Nucleus accumbens (tissue), 56 donors: ENCODE measurements at places on chromosomes 5 and 9.

DNA sequence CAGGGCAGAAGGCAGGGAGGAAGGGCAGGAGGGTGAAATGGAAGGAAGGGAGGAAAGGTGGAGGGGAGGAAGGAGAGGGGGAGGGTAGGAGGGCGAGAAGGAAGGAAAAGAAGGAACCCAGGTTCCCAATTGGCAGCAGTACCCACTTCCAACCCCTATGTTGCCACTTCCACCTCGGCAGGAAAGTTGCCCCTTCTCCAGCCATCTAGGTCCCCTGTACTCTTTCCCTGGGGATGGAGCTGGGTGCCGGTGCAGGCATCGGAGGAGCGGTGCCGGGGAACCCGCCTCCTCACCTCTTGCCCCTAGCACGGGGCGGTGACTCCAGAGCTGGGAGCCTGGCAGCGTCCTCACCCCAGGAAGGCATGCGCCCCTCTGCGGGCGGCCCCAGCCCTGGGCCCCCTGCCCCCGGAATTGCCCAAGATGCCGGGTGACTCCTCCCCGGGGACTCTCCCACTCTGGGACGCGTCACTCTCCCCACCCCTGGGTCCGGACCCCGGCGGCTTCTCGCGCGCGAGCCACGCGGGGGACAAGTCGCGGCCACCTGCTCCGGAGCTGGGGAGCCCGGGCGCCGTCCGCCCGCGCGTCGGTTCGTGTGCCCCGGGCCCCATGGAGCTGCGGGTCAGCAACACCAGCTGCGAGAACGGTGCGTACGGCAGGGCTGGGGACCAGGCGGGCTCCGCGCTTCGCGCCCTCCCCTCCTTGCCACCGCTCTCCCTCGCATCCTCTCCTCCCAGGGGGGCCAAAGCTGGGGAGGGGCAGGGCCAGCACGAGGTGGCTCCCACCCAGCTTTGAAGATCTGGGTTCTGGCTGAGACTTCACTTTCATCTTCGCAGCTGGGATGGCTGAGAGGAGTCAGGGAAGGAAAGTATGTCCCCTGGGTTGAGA, at the start of gene NIPAL4:
TSS of gene NIPAL4 (plus strand) at position 499 of the 885 bp plus-strand sequence. CDS start at position 607, 108 bp downstream.
- DNase-seq = no peak

- DNase-seq = no peak
Observed at GRCh38 chr9:13035822-13036221, 243.7 kb downstream of the MPDZ start.

DNA sequence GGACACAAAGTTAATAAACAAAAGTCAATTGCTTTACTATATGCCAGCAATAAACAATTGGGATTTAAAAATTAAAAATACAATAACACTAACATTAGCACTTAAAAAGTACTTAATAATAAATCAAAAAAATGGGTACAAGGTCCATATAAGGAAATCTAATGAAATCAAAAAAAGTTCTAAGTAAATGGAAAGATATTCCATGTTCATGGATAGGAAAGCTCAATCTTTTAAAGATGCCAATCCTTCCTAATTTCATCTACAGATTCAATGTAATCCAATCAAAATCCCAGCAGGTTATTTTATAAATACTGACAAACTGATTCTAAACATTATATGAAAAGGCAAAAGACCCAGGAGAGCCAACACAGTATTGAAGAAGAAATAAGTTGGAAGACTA, 41.9 kb downstream of the BTNL9 start:
- no peak for DNase-seq

DNA sequence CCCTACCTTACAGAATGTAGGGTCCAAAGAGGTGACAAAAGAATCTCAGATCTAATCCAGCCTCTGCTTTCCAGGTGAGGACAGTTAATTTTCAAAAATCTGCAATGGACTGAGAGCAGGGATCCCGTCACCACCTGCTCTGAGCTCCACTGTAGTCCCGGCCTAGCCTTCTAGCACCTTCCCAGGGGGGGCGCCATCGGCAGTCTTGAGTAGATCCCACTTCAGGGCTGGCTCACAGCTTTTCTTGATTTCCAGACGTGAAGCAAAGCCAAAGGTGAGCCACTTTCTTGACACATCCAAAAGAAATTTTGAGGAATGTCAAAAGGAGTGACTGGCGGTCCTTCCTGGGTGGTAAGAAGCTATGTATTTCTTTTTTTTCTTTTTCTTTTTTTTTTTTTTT, 114.1 kb downstream of the SYK start:
- no peak for DNase-seq

DNA sequence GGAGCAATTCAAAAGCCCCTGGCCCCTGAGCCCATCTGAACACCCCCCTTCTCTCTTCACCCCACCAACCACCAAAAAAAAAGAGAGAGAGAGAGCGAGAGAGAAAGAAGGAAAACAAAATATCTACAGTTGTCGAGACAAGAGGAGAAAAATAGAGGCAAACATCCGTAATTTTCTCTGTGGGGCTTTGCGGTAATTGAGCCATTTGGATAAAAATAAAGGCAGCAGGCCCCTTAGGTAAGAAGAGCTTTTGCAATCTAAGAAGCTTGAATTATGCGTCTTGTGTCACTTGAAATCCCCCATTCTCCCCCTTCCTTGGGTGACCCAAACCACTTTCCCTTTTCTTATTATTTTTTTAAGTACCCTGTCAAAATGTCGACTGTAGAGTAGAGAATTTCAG, 35.5 kb upstream of the FUBP3 start:
- DNase-seq = no peak

GRCh38 chr5:91146905-91147600, 236.1 kb downstream of the ARRDC3 start:
- no peak for DNase-seq

DNA sequence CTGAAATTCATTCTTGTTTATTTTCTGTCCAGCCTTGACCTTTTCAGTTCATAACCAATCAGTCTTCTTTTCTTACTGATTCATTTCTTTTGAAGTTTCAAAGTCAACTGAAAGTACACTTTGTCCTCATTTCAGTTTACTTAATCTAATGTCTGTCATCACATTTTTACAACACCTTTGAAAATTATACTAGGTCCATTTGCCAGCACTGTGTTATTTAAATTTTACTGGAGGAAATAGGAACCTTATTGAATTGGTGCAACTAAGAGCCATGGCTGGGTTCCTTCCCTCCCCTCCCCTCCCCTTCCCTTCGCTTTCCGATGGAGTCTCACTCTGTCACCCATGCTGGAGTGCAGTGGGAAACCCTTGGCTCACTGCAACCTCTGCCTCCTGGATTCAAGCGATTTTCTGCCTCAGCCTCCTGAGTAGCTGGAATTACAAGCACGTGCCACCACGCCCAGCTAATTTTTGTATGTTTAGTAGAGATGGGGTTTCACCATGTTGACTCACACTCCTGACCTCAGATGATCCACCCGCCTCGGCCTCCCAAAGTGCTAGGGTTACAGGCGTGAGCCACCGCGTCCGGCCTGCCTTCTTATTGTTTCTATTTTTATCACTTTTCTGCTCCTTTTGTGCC, 6.3 kb downstream of the RMI1 start:
- no peak for DNase-seq

DNA sequence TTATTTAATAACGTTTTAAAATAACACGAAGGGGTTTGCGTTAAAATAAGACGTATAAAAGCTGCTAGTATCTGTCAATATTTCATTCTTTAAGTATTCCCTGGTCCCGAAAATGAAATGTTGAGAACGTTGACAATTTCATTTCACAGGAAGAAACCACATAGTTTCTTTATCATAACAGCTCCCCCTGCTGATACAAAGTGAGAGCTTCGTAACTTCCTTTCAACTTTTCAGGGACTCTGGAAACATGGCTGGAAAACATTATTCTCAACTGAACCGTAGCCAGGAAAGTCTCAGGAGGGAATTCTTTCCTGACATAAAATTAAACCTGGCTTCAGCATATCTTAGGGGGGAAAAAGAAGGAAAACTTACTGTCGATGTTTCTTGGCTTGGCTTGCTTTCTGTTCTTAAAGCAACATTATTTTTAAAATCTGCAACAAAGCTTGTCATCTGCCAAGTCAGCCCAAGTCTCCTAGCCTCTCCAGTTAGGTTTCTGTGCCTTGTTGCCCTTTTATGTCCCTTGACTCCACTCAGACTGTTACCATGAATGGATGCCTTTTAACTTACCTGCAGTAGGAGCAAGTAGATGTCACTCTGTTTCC, 122.9 kb upstream of the DAB2 start:
- DNase-seq = no peak
